ENCODE measurements at places on chromosomes 7 and 10.

GRCh38 chr10:126950401-126951105, 45.3 kb downstream of the DOCK1 start:
- H3K4me1 ChIP-seq: no peaks in the 10 kb centered on the region
- DNase-seq: no peak
- H3K27ac ChIP-seq: no peak overlapping the region
- no peak overlapping the region for H3K4me3 ChIP-seq
- H3K36me3 ChIP-seq: no peaks in the 10 kb centered on the region

DNA sequence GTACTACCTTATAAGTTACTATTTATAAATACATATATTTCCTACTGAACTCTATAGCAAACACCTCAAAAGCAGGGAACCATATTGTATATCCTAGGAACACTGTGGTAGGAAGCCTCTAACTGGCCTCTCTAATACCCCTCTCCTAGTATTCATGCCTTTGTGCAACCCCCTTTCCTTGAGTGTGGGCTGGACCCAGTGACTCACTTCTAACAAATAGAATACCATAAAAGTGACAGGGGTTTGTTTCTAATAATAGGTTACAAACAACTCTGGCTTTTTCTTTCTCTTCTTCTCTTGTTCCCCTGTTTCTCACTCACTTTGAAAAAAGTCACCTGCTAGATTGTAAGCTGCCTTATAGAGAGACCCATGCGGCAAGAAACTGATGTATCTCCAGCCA, 51.6 kb upstream of the MACC1 start:
- H3K27me3 ChIP-seq: peaks cover 5% of the 10 kb centered on the region
- DNase-seq: no peak
- no peaks in the 10 kb centered on the region for H3K36me3 ChIP-seq
- H3K4me3 ChIP-seq: no peak overlapping the region

DNA sequence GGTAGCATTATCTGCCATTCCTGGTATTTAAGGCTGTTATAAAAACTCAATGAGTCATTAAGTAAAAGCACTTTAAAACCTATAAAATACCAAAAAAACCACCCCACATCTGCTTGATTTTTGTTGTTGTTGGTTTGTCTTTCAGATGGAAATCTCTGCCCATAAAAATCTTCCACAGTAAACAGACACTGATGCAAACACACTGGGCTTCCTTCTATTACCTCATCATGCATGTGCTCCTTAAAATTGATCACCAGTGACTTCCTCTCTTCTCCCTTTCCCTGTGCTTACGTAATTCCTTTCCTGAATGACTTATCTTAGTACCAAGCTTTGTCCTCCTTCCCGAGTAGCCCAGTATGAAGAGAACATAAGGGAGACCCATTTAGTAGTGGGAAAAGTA, 167.2 kb downstream of the EVX1 start:
- H3K27me3 ChIP-seq: peaks cover 13% of the 10 kb centered on the region
- H3K36me3 ChIP-seq: no peaks in the 10 kb centered on the region
- H3K27ac ChIP-seq: no peak overlapping the region
- H3K4me1 ChIP-seq: no peaks in the 10 kb centered on the region

GRCh38 chr10:127848226-127848625, 44.5 kb downstream of the CLRN3 start:
- H3K4me1 ChIP-seq: no peaks in the 10 kb centered on the region
- peaks cover 5% of the 10 kb centered on the region for H3K27me3 ChIP-seq
- H3K4me3 ChIP-seq: no peak overlapping the region
- no peak for DNase-seq
- H3K36me3 ChIP-seq: no peaks in the 10 kb centered on the region

DNA sequence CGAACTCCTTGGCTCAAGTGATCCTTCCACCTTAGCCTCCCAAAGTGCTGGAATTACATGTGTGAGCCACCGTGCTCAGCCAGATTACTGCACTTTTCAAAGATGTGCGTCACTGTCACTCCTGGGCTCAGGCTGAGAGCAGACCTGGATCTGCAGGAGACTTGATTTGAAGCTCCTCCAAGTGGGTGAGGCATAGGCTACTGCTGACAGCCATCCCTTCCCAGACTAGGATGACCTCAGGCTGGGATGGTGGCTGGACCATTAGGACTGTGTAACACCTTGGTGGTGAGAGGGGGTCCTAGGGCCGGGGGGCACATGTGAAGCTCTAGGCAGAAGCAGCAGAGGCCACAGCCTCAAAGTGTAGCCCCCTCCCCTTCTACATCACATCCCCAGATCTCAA, 8.2 kb upstream of the SRRM3 start:
- H3K36me3 ChIP-seq: no peaks in the 10 kb centered on the region
- H3K4me3 ChIP-seq: no peak overlapping the region
- no peak overlapping the region for H3K27ac ChIP-seq
- peaks cover 10% of the 10 kb centered on the region for H3K27me3 ChIP-seq
- DNase-seq: no peak

DNA sequence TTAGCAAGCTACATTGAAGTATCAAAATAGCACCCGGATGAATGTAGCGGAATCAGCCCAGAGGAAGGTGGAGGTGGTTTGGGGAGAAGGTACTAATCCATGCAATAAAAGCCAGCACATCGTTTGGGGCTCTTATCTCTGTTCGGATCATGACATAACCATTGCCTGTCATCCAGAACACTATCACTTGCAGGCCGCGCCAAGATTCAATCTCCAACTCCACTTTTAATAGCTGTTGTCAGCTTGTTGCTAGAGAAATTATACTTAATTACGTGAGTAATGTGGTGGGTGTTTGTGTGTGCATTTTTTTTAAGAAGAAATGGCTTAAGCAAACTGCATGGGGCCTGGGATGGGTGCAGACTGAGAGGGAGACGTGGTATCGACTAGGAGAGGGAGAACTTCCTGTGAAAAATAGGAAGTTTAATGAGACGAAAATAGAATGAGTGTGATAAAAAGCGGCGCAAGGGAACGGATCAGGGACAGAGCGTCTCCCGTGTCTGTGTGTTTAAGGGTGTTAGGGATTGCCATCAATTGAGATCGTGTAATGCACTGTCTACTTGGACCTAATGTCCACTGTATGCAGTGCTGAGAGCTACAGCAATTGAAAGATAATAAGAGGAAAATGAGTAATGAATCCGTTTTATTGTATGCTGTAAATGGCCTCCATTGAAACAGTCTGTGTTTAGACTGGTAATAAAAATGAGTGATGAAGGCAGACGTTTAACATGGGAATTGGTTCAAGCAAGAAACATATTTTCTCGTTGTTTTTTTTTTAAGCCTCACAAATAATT, 27.6 kb upstream of the SFMBT2 start:
- H3K4me1 ChIP-seq: no peaks in the 10 kb centered on the region
- no peak overlapping the region for H3K4me3 ChIP-seq
- H3K36me3 ChIP-seq: no peaks in the 10 kb centered on the region

- DNase-seq: no peak
- no peaks in the 10 kb centered on the region for H3K4me1 ChIP-seq
- no peak overlapping the region for H3K4me3 ChIP-seq
- H3K36me3 ChIP-seq: no peaks in the 10 kb centered on the region
Measured at GRCh38 chr10:53325066-53325465, 552.5 kb upstream of the MBL2 start.
